ENCODE measurements at places on chromosomes 1 and 21.

DNA sequence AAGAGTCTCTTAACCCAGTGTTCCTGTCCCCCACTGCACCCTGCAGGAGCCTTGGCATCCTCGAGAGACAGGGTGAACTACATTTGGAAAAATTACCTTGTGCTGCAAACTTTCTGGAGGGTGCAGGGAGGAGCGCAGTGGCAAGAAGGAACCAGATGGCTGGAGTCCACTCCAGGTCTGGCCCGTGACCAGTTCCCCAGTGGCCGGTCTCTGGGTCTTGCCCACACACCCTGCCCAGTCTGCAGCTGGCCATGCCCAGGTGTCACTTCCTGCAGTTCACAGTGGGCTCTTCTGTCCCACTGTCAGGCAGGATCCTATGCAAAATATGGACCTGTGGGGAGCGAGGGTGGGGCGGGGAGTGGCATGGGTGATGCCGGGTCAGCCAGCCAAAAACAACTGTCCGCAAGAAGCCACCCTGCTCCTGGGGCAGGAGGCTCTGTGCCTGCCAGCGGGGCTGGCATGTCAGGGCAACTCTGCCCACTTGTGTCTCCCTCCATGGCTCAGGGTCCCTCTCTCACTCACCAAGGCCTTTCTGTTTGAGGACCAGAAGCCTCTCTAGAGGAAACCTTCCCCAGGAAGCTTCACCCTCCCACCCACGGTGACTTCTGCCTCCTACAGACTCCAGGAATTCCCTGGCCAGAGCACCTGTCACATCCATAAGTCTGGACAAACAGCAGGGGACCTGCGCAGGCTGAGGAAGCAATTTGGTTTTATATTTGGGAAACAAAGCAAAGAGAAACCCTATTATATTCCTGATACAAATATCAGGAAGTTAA, 55.6 kb downstream of the KIF21B start:
- no peak for DNase-seq

GRCh38 chr1:95584315-95584714, 350.3 kb downstream of the RWDD3 start:
- DNase-seq = no peak

DNA sequence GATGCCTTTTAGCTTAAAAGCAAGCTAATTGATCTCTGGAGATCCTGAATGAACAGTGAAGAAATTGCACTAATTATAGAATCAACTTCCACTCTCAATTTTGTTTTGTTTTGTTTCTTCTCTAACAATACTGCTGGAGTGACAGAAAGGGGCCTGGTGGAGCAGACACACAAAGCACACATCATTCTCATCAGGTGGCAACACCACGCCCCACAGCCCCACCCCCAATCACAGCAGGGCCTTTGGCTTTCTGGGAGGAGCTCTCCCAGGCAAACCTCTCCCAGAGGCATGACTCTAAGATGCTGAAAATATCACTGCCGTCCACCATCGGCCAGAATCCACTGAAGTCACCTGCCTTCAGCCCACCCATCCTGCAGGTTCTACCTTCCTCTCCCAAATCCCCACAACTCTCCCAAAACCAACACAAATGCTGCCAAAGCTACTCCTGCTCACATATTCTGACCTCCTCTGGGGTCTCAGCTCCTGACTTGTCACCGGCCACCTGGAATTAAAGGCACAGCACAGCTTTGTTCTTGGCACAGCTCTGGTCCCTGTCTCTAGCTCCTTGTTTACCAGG, 120.7 kb downstream of the GRIK3 start:
- no peak for DNase-seq

- DNase-seq = peak; percentile 77
These were observed 9.2 kb downstream of the IKBKE start for GRCh38 chr1:206479183-206480125.

- DNase-seq = no peak
These were observed 2.1 kb downstream of the SLAMF6 start for GRCh38 chr1:160520999-160521398.

DNA sequence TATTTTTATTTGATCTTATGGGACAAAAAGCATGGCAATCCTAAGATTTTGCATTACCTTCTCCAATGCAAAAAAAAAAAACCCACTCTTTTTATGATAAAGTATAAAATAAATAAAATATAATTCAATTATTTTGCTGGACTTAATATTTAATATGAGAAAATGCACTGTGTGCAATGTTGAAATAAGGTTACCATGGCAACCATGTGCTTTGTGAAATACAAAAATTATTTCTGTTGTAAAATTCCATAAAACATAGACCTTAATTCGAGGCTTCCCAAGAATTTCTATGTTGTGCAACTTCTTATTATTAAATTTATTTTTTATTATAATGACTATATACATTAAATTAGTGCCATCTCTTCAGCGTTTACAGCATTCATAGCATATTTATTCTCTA, 989.5 kb downstream of the MRPL39 start:
- DNase-seq = no peak

DNA sequence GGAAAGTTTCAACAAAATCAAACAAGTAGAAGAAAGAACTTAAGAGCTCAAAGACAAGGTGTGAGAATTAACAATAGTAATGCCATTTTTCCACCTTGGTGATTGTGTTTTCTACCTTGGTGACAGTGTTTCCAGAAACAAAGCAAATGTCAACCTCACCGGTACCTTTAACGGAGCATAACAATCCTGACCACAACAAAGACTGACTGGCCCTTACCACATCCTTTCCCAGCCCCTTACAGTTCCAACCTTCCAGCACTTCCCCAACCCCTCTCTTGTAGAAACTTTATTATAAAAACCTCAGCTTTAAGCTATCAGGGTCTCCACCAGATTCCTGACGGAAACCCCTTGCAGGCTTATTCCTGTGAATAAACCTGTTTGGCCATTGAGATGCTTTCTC, 16.7 kb downstream of the STYXL2 start:
- no peak for DNase-seq

GRCh38 chr1:234858722-234859121, 248.7 kb upstream of the IRF2BP2 start:
- DNase-seq = no peak

DNA sequence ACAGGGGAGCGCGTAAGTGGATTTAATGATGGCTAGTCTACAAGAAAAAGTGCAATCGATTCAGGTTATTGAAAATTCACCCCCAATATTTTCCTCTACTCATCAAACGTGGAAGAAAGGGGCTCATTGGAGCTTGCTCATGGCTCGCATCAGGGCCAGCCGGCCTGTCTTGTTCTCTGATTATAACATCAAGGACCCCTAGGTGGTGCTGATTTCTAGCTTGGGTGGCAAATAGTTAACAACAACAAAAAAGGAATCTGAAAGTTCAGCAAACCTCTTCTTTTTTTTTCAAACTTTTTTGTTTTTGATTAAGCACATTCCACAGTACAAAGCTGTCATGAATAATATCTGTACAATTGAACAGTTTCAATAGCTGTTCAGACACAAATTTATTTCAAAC, 35.8 kb upstream of the SOD1 start:
- DNase-seq = no peak

- DNase-seq = no peak
These were observed 8.1 kb downstream of the TFF3 start for GRCh38 chr21:42307106-42307505.

- DNase-seq = no peak
These were observed 206.9 kb downstream of the USH2A start for GRCh38 chr1:216216305-216216704.

DNA sequence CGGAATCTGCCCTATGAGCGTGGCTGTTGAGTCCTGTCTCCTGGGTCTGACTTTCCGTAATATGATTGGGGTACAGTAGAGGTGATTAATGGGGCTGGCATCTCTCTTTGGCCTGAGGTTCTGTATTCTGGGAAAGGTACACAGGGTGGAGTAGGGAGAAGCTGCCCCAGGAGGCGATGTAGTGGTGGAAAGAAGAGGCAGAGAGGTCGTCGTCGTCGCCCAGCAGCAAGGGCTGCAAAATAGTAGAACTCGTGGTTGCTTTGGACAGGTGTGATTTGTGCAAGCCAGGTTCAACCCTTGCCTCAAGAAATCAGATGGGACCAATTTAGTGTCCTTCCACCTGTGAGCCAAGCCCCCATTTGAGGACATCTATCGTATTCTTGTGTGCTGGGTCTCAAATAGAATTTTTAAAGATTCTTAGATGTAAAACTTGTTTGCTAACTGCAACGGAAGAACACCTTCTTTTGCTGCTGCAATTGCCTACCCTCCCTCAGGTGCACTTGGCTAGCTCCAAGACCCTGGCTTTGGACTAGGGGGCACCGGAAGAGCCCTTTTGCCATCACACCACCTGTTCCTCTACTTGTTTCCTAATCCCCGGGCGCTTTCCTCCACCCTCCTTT, 1.3 kb upstream of the HMGN2 start:
- DNase-seq = no peak

DNA sequence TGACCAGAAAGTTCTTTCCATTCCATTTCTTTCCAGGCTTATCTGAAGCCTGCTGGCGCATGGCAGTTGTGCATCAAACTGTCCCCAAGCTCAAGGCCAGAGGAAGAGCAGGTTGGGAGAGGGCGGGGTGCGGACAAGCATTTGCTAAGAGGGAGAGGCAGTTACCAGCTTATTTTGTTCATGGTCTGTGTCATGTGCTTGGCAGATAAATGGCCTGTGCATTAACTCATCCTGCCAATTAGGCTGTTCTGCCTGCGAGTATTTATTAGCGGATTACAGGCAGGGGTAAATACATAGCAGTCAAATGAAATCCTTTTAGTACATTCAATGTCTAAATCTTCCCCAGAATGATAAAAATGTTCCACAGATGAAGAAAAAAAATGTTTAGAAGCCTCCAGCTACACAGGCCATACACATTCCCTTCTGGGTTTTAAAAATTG, 48.9 kb upstream of the B3GALNT2 start:
- DNase-seq = no peak

GRCh38 chr1:165869343-165869742, 41.9 kb downstream of the UCK2 start:
- DNase-seq = no peak

DNA sequence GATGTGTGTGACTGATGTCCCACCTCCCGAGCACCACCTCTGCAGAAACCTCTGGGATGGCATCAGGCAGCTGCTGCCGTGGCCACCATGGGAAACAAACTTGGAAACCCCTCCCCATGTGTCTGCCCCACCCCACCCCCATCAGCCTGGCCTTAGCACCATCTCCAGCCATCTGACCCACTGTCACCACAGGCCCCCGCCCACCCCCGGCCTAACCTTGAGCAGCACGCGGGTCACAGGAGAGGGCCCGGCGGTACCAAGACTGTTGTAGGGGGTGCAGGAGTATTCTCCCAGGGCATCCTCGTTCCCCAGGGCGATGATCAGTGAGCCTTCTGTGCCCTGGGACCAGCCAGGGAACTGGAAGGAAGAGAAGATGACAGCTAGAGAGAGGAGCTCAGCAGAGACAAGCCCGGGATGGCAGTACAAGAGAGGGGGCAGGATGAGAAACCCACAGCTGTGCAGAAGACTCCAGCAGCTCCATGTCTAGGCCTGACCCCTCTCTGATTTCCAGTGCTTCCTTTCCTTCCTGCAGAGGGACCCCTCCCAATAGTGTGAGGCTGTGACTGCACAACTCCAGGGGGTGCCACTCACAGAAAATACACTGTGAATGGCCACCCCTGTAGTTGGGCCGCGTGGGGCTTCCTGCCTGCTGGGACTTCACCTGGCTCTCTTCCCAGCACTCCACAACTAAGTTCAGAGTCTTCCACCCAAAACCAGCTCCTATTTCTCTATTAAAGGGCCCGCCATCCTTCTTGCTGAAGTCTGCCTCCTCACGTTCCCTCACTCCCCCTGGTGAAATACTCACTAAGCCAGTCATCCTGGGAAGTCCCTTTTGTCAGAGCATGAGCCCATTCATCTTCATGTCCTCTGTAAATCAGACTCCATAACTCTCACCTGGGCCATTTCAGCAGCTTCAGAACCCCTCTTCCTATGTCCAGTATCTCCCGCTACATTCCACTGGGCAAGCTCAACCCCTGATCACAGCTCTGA, 7.3 kb upstream of the TAGLN2 start:
- no peak for DNase-seq

- peak; percentile 37 for DNase-seq
These were observed 153.5 kb downstream of the RERE start for GRCh38 chr1:8663915-8664329.

DNA sequence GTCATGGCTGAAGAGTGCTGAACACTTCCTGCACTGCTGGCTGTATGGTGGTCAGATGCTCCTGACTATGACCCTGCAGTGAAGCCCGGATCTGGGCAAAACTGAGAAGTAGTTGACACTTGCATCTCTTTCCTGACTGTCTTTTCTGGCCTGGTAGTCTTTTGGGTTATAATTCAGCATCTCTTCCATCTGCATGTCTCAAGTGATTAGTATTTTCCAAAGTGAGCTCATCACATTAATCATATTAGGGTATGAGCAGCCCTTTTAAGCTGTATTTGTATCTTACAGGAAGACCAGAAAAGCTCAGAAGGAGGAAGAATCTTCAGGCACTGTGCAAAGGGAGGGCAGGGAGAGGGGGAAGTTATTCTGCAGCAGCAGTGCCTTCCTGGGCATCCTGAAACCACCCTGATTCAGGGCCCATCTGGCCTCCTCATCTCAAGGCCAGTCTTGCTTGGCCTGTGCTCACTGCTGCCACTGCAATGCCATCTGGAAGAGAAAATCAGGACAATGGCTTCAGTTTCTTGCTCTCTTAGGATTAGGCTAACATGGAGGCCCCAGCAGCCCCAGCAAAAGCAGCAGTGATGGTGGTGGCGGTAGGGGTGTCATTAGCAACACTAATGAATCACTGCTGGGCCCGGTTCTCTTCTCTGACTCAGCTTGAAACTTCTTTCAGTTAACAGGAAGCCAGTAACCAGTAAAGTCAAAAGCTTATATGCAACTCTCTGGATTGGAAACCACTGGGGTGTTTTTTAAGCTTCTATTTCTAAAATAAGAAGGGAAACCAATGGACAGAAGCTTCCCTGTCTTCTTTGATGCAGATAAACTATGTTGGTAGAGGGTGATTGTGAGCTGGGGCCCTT, 63.3 kb upstream of the WDR26 start:
- DNase-seq = no peak

DNA sequence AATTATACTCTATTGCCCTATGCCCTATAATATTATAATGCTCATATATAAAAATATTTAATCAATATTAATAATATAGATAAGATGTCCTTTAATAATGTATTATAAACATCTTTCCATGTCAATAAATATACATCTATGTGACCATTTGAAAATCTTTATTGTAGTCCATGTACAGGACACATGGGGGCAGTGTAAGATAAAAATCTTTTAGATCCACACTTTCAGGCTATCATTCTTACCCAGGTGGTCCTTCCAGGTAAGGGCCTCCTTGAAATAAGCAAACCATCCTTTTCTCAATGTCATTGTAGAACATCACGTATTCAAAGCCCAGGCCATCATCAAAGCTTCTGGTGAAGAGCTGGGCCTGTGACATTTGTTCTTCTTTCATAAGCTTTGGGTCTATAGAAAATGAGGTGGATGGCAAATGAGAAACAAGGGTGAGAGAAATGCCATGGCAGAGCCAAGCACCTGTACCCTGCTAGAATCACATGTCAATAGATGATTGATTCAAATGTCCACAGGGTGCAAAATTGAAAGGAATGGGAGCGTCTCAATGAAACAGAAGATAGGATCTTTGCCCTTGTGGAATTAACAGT, 20.2 kb downstream of the THEM4 start:
- DNase-seq = no peak

- no peak for DNase-seq
These were observed 120.2 kb downstream of the DMRTB1 start for GRCh38 chr1:53579221-53580008.

Data from uterus (tissue), 4 donors.